ENCODE measurements at places on chromosomes 3 and 15.

GRCh38 chr3:182240474-182240873 is 528.7 kb downstream of the SOX2 start:
- DNase-seq, result no peak

DNA sequence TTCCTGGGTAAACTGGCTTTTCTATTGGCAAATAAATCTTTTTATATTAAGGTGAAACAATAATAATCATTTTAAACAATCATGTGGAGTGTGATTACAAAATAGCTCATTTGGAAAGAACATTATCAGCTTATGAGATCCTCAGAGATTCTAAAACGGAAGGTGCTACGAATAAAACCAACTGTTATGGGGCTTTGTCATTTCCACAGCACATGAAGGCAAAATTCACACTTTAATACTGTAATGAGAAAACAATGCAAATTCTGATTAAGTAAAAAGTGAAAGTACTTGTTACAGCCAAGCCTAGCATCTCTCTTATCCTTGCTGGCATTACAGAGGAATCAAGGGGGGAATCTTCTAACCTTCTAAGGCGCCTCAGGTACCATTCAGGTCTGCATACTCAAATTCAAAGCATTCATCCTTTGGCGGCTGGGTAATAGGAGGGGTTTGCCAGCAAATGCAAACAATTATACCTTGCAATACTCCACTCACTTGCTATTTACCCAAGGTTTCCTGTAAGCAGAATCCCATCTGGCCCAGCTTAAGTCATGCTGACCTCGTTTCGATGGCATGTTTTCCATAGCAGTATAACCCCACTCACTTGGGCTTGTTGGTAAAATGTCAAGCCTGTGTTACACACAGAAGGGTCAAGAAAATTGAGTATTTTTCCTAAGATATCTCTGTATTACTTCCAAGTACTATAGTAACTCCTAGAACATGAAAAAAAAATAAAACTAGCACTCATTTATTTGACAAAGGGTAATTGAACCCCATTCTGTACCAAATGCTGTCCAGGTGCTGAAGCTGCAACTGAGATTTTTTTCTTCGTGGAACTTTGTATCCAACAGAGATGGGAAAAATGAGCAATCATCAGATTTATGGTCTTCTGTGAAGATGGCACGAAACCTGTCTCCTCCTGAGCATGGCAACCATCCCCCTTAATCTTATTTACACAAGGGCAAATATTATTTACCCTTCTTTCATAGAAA is 183.7 kb upstream of the LMCD1 start:
- DNase-seq, result no peak

GRCh38 chr15:64717735-64718495 is 57.5 kb downstream of the RBPMS2 start:
- DNase-seq, result no peak

GRCh38 chr3:56867671-56868070 is 65.9 kb upstream of the ARHGEF3 start:
- DNase-seq, result no peak

GRCh38 chr15:68894208-68894607 is 36.1 kb upstream of the SPESP1 start:
- DNase-seq, result no peak

DNA sequence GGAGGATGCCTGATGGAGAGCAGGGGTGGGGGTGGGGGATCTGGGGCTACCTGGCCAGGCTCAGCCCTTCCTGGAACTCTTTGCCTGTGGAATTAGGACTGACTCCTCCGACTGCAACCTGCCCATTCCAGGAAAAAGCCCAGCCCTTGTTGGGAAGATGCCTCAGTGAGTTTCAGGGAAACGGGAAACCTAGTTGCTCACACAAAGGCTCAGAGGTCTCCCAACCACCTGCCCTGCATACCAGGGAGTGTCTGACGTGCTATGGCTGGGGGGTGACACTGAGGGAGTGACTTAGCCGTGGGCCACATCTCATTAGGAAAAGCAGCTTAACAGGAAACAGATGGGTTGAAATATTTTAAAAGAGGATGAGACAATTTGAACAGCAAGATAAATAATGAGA is 27.9 kb downstream of the CYP8B1 start:
- no peak for DNase-seq

GRCh38 chr3:27657404-27657803 is 64.7 kb downstream of the EOMES start:
- no peak for DNase-seq

- DNase-seq, result no peak
Measured at GRCh38 chr3:46272028-46272451, 29.8 kb downstream of the CCR3 start.

- DNase-seq, result no peak
Measured at GRCh38 chr3:127366383-127366782, 78.5 kb upstream of the PRR20G start.

- no peak for DNase-seq
Measured at GRCh38 chr15:49101536-49101935, 53.9 kb downstream of the COPS2 start.

- DNase-seq, result no peak
Measured at GRCh38 chr3:67090474-67090873, 92.4 kb downstream of the KBTBD8 start.

GRCh38 chr3:189827108-189827507 is 195.9 kb downstream of the TP63 start:
- DNase-seq, result no peak

DNA sequence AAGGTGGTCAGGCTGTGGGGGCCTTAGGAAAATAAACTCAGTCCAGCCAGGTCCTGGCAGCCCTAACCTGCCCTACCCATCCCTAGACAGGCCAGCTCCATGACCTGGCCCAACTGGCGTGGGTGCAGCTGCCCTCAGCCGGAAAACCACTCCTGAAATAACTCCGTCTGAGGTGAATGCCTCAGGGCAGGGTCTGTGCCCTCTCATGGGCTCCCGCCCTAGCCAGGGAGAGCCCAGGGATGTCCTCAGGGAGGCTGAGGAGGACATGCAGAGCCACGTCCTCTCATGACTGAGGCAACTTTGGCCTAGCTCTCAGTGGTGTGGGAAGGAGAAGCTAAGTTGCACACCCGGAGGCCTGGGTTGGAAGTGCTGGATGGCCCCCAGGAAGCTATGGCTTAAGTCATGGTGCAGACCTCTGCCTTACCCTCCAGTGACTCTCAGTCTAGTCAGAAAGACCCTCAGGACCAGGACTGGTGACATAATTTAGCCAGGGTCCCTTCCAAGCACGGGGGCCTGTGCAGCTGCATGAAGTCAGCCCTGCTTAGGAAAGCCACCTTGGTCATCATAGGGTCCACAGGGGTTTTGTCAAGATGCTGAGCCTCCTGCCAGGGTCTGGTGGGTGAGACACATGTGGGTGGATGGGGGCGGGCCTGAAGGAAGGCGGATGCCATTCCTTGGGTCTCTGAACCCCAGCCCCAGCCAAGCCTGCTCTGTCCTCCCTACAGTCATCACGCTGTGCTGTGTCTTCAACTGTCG is 7.4 kb downstream of the TMIE start:
- DNase-seq, result no peak

DNA sequence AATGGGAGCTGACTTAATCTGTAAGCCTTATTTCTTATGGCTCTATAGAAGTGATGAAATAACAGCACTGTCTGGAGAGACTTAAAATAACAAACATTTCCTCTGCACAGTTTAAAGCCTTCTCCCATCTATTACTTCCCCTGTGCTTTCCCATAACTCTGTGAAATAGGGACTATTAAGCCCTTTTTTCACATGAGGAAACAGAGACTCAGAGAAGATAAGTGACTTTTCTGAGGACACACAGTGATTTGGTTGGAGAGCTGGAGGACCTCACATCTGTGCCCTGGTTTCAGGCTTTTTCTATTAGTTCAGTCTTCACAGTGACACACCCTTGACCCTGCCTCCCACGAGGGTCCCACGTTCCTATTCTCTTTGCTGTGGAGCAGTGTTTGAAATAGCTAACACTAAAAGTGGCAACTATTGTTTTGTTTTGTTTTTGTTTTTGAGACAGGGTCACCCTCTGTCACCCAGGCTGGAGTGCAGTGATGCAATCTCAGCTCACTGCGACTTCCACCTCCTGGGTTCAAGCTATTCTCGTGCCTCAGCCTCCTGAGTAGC is 82.9 kb downstream of the ST6GAL1 start:
- no peak for DNase-seq

DNA sequence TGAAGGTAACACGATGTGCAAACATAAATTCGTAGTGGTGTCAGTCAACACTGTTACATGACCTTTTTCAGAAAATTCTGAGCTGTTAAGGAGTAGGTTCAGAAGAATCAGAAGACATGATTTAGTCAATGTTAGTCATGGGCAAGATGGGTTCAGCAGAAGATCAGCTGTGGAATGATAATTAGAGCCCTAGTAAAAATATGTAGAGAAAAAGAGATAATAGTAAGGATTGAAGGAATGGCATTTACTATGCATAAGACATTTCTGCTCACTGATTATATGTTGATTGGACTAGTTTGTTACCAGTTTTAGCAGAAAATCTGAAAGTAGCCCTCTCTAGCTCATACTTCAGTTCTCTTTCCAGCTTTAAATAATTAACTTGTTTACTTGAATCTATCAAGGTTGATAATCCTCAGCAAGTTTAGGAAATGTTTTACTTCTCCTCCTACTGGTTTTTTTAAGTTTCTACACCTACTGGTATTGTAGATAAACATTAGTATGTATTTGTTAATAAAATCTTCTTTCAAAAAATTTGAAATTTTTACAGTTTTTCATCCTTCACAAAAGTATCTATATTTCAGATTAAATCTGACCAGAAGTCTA is 98.6 kb downstream of the ALCAM start:
- no peak for DNase-seq

DNA sequence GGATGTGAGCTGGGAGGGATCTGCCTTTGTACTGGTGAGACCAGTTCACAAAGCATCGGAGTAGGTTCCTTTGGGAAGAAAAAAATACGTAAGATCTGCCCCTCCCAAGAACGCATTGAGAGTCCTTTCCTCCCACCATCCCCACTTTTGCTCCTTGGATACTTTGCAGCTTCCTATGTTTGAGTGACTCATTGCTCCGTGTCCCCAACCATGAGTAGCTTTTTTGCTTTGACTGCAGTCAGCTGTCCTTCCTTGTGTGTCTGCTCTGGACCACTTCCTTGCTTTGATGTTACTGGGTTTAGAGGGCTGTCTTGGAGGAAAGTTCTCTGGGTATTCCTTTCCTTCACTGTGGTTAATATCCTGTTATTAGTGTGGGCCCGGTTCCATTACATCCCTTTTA is 43.2 kb upstream of the PTPN23 start:
- no peak for DNase-seq

- DNase-seq, result peak; percentile 24
Measured at GRCh38 chr15:87874896-87875711, 381.4 kb downstream of the NTRK3 start.

GRCh38 chr3:181715571-181716340 is 4.0 kb downstream of the SOX2 start:
- DNase-seq, result no peak

GRCh38 chr3:37683321-37683720 is 178.4 kb upstream of the CTDSPL start:
- no peak for DNase-seq

DNA sequence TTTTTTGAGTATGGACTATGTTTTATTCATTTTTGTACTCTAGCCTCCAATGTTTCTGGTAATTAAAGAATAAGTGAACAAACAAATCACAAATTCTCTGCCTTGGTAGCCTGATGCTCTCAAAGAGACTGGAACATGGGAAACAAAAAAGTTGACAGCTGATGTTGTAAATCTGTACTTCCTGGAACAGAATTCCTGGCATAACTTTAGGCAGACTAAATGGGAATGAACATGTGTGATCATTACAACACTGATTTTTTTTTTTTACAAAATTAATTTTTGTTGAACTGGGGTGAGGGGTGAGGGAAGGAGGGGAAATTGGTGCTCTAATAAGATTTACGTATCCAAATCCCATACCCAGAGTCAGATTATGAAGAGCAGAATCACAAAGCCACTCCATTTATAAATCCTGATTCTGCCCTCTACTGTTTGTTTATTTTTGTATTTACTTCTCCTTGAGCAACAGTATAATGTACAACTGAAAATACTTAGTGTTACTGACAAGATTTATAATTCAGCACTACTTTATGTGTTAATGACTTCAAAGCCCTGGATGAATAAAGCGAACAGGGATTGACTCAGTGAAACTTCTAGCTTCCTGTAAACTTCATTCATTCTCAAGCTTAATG is 165.0 kb downstream of the FRMD5 start:
- DNase-seq, result no peak

DNA sequence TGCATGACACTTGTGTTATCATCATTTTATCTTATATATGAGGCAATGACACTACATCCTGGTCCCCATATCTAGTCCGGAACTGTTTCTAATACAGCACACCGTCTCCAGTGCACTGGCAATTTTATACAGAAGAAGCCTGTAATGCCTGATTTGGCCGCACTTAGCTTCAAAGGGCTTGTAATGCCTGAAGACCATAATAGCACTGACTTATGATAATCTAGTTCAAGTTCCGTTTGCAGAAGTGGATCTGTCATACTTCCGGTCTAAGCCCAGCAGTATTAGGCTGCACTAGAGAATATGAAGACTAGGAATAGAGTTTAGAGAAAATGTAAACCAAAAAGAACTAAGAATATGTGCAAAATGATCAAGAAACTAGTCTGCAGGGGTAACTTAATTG is 1.3 kb downstream of the BNIP2 start:
- DNase-seq, result no peak

- no peak for DNase-seq
Measured at GRCh38 chr3:60013241-60013640, 963.4 kb upstream of the CFAP20DC start.

GRCh38 chr3:192827863-192828594 is 89.6 kb downstream of the MB21D2 start:
- DNase-seq, result no peak

GRCh38 chr3:172062761-172063160 is 23.4 kb downstream of the FNDC3B start:
- DNase-seq, result no peak

GRCh38 chr15:100691321-100691720 is 88.9 kb downstream of the ASB7 start:
- DNase-seq, result no peak

DNA sequence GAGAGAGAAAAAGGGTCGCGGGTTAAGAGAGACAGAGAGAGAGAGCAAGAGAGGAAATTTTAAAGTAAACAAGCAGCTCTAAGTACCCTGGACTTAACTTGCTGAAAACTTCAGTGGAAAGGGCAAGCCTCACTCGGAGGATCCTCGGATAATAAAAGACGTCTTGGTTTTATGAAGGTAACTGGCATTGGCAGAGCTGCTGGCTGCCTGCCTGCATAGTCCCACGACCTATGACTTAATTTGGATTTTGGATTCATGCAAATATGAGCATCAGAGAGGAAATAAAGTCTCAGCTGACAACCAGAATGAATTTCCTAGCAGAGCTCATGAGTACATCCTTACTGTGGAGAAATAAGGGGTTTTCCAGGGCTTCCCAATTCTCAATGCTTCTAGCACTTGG is 95.1 kb upstream of the PDZRN3 start:
- no peak for DNase-seq
